ENCODE measurements at places on chromosomes 4 and X.

GRCh38 chr4:12140864-12141263 is 712.2 kb upstream of the HS3ST1 start:
- DNase-seq = no peak

- DNase-seq = no peak
Observed at GRCh38 chr4:142663828-142664227, 182.3 kb downstream of the INPP4B start.

DNA sequence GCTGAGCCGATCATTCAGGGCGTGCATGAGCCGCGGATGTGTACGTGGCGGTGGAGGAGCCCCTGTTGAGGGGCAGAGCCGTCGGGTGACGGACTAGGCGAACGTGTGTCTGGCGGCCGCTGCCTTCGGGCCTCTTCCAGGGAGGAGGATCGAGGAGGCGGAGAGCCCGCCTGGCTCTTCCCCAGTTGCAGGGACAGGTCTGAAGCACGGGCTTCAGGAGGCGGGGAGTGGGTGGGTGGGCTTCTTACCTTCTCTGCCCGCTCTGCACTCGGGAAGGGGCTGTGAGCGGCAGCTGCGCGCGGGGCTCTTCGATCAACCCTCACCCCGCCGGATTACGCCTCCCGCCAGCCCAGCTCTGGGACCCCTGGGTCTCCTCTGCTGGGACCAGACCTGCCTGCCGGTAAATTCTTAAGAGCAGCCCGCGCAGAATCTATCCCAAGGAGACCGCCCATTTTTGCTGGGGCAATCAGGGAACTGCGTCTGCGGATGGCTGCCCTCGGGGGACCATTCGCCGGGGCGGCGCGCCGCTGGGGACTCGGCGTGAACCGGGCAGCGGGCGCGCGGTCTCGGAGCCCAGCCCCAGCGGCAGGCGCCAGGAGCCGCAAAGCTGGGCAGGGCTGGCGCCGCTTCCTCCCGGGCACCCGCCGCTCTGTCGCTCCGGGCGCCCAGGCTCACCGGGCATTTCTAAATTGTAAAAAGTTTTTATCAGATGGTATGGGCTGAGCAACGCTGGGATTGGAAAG is 4.9 kb downstream of the PLAC8 start:
- peak; percentile 4 for DNase-seq

- DNase-seq = no peak
Observed at GRCh38 chrX:69618803-69619202, 2.9 kb downstream of the EDA start.

GRCh38 chr4:6668391-6668790 is 25.3 kb upstream of the S100P start:
- no peak for DNase-seq
